ENCODE measurements at places on chromosomes 1 and 21.

DNA sequence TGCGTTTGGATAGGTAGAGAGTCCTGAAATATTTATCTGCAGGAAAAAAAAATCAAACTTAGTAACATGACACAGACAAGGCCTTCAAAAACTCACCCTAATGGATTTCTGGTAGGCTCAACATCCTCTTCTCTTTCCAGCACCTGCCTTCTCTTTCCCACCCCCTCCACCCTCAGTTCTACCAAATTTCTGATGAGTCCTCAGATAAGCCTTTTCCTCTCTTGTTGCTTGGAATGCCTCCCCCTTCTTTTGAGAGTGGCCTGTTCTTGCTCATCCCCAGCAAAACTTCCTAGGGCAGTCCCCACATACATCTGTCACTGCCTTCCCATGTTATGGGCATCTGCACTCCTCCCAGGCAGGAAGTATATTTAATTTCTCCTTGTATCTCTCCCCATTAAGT is 7.6 kb upstream of the LBR start:
- no peak for DNase-seq

GRCh38 chr1:62233926-62234450 is 39.3 kb downstream of the L1TD1 start:
- DNase-seq, result no peak

DNA sequence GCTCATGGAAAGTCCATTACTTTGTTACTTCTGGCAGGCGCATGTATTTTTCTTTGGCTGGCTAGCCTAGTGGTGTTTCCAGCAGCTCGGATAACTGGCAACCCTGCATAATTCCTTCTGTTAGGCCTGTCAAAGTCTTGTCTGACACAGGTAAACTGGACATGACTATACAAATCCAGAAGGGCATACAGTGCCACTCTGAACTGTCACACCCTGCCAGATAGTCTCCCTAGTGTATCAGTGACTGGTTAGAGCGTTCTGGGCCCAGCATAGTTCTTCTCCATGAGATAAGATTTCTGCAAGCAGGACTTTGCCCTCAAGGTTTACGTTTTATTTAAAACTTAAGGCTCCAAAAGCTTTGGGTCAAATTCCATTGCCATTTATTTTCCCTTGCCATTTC is 177.7 kb upstream of the GORAB start:
- no peak for DNase-seq

GRCh38 chr1:151009206-151009587 is 948 bp downstream of the PRUNE1 start:
- DNase-seq, result no peak

DNA sequence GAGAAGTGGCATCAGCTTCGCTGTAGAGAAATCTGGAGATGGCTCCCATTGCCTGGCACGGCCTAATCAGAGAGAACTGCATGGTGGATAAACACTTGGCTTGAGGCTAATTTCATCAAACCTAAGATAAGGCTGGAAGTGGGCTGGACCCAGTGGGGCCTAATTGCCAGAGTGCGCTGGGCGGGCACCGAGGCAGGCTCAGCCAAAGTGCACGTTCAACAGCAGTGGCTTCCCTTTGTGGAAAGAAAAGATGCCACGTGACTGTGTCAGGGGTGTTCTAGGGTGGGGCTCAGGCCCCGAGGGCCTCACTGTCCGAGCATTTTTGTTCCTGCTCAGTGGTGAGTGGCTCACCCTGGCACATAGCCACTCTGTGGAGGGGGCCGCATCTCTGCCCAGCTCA is 5.8 kb downstream of the PLCH2 start:
- DNase-seq, result no peak

DNA sequence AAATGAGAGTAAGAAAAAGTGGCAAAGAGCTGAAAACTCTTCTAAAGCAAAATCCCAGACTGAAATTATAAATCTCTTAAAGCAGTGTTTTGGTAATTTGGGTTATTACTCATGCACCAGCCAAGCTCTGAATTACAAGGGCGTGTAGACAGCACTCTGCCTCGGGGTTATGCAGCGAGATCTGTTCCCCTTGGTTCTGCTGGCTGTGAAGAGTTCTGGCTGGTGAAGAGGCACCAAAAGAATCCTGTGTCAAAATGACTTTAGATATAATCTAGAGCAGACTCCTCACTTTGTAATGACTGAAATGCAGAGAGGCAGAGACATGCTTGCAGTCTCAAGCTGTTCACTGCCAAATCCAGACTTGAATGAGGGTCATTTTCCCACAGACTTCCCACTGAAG is 461.8 kb upstream of the CXADR start:
- DNase-seq, result peak; percentile 28

DNA sequence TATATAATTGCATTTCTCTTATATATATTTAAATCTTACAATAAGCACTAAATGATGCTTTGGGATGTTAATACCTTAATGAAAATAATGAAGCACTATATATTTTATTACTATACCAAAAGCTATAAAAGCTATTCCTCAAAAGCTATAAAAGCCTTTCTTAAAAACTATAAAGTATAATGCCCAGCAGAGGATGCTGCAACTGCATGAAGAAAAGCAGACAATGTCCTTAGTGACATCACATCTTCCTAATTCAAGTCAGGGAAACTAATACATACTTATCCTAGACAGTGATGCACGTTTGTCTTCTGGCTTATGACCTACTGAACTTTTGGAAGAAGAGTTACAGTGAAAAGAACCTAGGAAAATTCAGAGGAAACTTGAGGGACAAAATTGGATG is 13.6 kb upstream of the C1orf185 start:
- peak; percentile 20 for DNase-seq

- no peak for DNase-seq
These were observed 798.9 kb downstream of the BRINP3 start for GRCh38 chr1:189678779-189679178.

DNA sequence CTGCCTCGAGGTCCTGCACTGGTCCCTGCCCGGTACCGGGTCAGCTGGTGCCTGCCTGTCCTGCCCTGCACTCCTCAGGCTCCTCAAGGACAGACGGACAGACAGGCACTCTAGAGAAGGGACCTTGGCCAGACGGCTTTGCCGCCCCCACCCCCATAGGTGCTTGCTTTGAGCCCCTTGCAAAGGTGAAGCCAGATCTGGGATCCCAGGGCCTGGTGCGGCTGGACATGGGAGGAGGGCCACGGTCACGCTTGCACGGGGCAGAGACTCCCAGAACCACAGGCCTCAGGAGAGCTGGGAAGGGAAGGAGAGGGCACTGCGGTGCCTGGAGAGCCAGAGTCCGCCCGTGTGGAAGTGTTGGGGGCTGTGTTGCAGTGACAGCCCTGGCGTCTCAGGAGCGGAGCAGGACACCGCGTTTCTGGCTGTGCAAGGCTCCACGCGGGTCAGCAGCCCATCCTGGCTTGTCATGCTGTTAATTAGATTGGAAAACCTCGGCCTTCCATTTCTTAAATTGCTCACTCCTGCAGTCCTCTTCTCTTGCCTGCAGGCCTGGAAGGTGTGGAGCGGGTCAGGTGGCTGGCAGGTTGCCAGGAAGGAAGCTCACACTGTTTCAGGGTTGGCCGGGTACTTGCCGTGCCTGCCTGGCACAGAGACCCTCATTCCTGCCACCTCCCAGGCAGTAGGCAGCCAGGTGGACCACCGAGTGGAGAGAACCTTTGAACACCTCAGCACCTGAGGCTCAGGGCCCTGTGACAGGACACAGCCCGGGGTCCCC is 16.3 kb downstream of the COL18A1 start:
- no peak for DNase-seq

GRCh38 chr1:44811234-44811633 is 2.9 kb downstream of the BTBD19 start:
- DNase-seq, result no peak

DNA sequence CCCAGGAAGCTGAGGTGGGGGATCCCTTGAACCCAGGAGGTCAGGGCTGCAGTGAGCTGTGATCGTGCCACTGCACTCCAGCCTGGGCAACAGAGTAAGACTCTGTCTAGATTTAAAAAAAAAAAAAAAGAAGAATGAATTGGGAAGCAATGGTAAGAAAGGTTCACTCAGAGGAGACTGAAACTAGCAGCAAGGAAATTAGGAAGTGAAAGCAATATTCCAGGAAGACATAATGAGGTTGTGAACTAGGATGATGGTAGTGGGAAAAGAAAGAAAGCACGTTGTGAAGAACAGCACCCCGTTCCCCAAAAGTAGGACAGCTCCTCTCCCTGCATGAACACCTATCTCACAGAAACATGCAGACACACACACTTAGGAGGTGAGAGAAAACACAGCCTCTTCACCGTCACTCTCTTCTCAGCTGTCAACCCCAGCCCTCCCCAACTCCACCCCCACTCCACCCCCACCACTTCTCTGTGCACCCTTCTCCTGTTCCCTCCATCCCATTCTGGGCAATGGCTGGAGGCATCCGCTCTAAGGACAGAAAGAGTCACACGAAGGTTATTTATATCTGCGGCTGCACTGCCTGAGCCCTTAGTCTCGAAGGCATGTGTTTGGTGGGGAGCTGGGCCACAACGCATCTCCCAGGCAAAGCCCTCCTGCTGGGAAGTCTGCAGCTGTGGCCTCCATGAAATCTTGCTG is 101.8 kb upstream of the LPGAT1 start:
- no peak for DNase-seq

GRCh38 chr1:235417086-235417697 is 50.0 kb downstream of the TBCE start:
- peak; percentile 70 for DNase-seq

GRCh38 chr1:67850151-67850551 is 16.9 kb upstream of the GNG12 start:
- DNase-seq, result peak; percentile 66

DNA sequence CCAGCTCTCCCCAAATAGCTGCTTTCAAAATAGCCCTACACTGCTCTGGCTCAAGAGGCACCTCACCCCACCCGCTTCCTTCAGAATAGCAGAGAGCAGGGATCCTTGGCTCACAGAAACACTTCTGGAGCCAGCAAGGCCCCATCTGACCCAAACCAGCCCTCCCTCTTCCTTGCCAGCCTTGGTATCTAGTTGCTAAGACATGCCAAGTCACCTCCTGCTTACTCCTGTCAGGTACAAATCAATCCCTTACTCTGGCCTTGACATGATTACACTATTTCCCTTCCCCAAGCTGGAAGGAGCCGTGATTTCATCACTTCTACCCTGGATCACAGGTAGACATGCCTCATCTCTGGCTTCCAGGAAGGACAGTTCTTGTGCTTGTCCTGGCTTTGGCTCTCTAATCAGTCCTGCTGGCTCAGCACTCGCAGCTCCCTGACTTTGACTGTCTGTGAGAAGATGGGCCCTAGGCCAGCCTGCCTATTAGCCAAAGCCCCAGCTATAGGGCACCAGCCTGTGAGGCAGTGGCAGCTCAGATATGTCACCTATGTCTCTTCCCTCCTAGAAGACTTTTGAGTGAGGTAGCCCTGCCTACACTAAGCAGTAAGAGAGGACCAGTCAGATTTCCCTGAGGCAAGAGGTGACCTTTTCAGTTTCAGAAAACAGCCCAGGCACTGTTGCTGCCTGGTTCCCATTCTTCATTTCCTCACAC is 8.9 kb upstream of the MUTYH start:
- no peak for DNase-seq

DNA sequence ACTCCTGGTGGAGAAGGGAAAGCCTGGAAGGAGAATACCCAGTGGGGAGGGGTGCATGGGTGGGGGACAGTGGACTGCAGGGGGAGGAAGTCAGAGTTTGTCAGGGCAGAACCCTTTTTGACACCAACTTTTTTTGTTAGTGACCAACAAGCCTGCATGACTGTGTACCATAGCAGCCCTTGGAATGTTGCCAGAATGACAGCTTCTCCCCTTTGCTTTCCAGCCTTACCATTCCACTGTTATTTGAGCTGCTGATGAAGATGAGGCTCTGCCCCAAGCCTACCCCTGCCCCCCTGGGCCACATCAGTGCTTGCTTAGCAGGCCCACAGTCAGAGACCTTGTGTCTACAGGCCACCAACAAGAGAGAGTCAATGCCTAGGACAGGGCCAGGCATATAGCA is 341.2 kb downstream of the HHAT start:
- DNase-seq, result no peak

- DNase-seq, result no peak
These were observed 1.3 kb upstream of the KCNN3 start for GRCh38 chr1:154871374-154871773.

- DNase-seq, result no peak
These were observed 28.0 kb downstream of the RRP1 start for GRCh38 chr21:43817157-43818086.

- DNase-seq, result peak; percentile 46
These were observed 3.0 kb downstream of the TCHH start for GRCh38 chr1:152112101-152112884.

DNA sequence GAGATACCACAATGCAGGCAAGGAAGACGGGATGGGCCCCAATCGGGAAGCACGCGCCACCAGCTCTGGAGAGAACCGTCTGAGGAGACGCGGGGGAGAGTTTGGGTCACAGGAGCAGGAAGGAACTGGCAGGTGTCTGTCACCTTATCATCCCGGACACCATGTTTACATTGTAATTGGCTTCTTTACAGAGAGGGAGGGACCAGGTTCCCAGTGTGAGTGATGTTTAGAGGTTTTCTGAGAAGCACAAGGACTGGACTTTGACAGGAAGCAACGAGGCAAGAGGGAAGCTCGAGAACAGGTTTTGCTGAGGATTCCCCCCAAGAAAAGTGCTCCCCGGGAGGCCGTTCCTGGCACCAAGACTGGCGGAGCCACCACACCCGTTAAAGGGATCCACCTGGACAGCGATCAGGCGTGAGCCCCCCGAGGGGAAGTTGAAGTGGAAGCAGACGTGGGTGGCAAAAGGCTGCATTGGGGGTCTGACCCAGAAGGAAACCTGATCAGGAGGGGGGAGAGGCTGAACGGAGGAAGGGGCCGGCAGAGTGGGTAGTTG is 957 bp downstream of the EPS15 start:
- peak; percentile 20 for DNase-seq

DNA sequence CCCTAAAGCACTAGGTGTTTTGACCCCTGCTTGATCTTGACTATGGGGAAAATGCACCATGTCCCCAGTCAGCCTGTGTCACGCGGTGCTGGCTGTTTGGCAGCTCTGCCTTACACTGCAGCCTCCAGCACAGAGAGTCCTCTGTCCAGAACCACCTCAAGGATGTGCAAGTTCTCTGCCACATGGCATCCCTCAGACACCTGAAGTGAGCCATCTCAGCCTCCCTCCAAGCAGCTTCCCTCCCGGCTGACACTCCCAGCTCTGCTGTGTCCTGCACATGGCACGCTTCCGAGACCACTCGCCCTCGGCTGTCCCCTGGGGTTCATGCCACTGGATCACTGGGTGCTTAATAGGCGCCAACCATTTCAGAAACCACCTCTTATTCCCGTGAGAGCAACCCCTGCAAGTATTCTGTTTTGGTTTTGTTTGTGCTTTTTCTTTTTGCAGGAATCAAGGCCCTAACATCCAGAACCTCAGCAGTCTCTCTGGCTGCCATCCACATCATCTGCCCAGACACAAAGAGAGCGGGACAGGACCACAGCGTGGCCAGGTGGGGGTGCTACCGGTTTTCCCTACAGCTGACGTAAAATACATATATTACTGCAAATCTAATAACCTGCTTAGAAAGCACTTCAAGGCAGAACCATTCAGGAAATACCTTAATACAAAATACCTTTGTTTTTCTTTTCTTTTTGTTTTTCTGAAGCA is 45.7 kb downstream of the CAPZB start:
- DNase-seq, result no peak

- peak; percentile 33 for DNase-seq
These were observed 54.3 kb upstream of the ASB17 start for GRCh38 chr1:75986478-75986877.

All from foreskin fibroblast (primary cell).